ENCODE measurements at places on chromosomes 2 and 18.

- DNase-seq: no peak
These were observed 209.2 kb upstream of the SMAD2 start for GRCh38 chr18:48139431-48140347.

GRCh38 chr18:62590799-62591590, 68.2 kb downstream of the ZCCHC2 start:
- no peak for DNase-seq

DNA sequence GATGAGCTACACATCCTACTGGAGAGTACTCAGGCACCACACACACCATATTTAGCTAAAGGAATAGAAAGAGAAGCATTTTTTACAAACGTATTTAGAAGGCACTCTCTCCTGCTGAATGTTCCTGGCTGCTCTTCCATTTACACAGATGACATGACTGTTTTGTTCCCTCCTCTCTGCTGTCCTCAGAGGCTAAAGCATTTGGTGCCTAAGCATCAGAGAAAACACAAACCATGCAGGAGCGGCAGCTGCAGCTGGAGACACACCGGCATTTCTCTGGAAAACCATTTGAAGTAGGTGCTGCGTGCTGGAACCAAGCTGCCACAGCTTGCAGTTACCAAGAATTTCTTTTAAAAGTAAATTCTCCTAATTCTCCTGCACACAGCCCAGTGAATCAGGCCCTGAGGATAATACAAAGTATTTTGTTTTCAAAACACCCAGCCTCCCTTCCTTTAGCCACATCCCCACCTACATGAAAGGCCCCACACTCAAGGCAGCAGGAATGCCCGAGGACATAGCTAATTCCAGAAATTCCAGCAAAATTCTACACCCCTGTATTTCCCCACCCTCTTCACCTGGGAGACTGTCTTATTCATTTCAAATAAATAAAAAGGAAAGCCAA, 488.9 kb upstream of the SOX11 start:
- DNase-seq: no peak

DNA sequence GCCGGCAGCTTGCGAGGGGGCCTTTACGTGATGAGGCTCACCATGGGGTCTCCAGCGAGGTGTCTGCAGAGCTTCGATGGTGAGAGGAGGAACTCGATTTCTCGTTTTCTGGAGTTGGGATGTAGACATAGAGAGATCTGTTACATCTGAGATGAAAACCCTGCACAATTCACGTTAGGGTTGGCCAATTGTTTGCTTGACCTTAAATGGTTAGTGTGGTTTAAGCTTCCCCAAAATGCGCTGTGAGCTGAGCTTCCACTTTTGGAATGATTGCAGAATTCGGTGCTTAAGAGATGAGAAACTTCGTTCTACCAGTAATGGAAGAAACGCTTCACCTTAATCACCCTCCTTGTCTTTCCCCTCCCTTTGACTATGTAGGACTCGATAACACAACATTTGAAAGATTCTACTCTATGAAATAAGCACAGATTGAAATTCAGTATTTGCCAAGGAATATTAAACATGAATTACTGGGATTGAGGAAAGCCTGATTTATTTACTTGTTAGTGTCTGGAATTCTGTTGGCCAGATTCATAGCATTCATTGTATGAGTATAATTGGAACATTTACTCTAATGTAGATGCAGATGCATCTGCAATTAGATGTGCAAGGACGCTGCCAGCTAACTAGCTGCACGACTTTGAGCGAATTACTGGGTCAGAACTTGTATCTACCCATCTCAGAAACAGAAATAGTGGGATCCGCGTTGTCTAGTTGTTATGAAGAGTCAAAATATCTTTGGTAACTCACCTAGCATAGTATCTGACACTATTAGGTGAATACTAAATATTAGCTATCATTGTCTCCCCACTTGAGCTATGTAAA, 1.6 kb upstream of the KLF7 start:
- no peak for DNase-seq

GRCh38 chr2:133004623-133005022, 334.6 kb upstream of the LYPD1 start:
- no peak for DNase-seq

DNA sequence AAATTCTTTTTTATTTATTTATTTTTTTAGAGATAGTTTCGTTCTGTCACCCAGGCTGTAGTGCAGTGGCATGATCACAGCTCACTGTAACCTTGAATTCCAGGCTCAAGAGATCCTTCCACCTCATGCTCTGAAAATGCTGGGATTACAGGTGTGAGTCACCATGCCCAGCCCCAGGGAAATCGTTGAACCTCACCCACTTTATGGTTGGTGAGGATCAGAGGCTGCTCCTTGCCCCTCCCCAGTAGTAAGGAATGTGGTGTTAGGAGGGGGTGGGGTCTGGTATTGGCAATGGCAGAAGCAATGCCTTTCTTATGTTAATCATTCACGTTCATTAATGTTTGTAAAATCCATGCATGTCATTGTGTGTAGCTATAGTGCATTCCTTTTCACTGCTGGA, 161.9 kb downstream of the SUCLG1 start:
- DNase-seq: no peak

DNA sequence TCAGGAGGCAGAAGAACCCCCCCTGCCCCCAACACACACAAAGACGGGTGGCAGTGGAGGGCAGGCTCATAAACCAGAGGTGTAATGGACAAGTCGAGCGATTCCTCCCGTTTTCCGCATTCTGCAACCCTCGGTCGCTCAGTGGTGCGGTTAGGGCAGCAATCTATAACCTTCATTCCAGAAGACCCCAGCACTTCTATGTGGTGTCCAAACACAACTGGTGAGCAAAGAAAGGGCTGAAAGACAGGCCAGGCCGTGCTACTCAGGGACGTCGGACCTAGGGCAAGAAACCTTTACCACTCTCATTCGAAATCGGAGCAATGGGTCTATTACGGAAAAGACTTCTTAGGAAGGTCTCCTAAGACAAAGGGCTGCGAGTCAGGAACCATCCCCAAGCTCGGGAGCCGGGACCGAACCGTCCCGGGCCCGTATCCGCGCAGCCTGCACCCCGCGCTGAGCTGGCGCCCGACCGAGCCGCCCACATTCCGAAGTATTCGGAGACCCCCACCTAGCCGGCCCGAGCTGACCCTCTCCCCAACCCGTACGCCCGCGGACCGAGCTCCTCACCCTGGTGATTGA, 568 bp downstream of the ARL5A start:
- DNase-seq: no peak

GRCh38 chr2:68727683-68728375, 6.8 kb upstream of the ARHGAP25 start:
- no peak for DNase-seq

DNA sequence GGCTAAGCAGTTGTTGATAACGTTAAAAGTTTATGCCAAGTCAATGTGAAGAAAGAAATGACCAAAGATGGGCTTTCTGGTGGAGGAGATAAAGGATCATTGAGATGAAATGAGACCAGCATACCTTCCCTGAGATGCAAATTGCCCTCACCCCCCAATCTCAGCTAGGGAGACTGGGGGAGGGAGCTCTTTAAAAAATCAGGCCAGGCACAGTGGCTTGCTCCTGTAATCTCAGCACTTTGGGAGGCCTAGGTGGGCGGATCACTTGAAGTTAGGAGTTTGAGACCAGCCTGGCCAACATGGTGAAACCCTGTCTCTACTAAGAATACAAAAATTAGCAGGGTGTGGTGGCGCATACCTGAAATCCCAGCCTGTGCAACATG, 30.9 kb upstream of the KCMF1 start:
- DNase-seq: no peak

DNA sequence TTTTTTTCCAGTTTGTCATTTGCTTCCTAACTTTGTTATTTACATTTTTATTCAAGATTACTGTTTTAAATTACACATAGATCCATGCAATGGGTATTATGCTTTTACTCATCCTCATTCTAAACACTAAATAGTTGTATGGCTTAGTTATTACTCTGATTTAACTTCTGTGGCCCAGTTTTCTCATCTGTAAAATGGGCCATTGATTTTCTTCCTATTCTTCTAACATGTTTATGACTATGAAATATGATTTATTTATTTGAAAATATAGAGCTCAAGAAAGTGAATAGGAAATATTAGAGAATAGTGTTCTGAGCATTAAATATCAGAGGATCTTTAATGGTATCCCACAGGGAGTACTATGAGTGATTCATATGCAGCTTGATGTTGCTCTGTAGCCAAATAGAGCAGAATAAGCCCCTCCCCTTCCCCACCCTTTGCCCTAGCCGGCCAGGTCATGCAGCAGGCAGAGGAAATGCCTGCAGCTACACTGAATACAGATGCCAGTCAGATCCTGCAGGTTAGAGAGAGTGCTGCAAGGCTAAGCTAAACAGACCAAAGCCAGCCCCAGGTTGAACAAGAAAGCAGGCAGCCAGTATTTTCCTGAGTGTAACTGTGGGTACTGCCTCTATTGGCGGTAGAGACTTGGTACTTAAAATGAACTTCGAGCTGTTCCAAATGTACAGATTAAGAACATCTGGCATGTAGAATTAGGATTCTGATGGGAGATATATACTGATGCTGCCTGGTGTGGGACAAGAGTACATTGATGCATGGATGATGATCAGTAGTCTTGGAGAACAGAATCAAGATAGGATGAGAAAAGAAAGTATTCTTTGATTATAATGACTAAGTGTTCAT, 11.7 kb upstream of the ACYP2 start:
- no peak for DNase-seq

DNA sequence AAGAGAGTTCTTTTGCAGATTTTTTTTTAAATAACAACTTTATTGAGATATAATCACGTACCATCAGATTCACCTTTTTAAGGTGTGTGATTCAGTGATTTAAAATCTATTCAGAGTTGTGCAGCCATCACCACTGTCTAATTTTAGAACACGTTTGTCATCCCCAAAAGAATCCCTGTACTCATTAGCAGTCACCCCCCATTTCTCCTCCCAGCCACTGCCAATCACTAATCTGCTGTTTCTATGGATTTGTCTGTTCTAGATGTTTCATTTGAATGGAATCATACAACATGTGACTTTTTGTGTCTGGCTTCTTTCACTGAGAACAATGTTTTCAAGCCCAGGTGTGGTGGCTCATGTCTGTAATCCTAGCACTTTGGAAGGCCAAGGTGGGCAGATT, 55.4 kb upstream of the RAPH1 start:
- no peak for DNase-seq

- DNase-seq: no peak
These were observed 440.9 kb downstream of the ZEB2 start for GRCh38 chr2:144078802-144079724.

GRCh38 chr2:100820523-100821254, 750 bp downstream of the NPAS2 start:
- DNase-seq: no peak

DNA sequence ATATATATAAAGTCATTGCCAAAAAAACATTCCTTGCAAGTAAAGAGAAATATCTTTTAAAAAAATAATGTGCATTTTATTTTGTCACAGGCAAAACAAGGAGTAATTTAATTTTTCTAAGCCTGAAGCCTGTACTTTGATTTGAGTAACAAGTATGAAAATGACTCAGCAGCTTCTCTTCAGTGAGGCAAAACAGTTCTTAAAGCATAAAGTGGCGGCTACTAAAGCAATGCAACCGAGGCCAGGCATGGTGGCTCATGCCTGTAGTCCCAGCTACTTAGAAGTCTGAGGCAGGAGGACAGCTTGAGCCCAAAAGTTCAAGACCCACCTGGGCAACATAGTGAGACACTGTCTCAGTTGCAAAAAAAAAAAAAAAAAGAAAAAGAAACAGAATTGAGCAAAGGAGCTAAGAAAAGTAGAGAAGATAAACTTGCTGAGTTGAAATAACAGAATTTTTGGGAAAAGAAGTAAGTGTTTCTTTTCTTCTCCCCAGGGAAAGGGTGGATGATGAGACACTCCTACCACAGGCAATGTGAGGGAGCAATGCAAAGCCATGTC, 29.6 kb downstream of the DOK1 start:
- DNase-seq: no peak

DNA sequence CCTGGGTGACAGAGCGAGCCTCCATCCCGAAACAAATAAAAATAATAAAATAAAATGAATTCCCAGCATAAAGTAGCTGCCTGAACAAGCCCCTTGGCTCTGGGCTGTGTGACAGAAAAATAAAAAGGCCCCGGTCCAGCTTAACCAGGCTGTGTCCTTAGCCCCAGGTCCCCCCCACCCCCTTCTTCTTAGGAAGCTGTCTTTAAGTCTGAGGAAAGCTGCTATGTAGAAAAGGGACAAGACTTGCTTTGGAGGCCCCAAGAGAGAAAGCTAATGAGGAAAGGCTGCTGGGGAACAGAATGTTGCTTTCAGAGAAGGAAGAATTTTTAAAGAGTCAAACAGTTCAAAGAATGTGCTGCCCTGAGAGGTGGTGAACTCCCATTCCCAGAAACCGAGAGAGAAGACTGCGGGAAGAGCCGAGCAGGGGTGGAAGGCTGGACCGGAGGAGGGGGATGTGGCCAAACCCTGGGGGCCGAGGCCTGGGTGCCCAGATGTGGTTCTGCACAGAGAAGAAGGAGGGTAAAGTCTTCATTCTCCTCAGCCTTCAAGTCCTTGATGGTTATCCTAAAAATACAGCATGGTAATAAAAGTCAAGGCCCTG, 61.9 kb downstream of the CENPO start:
- DNase-seq: no peak

DNA sequence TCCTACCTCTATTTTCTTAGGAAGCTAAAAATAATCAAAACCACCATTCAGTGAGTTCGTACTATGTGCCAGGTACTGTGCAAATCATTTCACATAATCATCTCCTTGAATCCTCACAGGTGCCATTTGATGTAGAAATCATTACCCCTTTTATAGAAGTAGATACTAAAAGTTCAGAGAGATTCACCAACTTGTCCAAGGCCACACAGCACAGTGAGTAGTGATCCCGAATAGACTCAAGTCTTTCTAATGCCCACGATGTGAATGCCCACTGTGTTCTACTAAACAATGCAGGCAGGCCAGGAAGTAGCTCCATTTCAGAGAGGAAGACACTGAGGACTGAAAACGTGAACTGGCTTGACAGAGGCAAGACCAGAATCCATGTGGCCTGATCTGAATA, 68.8 kb downstream of the ANTXR1 start:
- no peak for DNase-seq

DNA sequence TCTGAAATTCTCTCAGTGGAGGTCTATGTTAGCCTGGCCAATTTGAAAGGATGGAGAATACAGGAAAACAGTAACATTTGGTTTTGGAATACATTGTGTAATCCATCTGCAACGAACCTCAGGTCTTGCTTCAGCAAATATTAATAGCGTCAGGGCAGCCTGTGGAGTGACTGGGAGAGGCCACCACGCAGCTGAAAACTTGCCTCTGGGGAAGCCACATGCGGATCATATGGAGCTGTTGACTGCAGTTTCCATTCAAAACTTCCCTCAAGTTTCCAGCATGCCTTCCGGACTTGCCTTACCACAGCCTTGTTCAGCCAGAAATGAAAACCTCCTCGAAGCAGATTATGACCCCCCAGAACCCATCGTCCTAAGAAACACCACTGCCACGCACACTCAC, 25.7 kb downstream of the BCL11A start:
- DNase-seq: no peak

- no peak for DNase-seq
These were observed 1.3 kb upstream of the GPC1 start for GRCh38 chr2:240433973-240434727.

DNA sequence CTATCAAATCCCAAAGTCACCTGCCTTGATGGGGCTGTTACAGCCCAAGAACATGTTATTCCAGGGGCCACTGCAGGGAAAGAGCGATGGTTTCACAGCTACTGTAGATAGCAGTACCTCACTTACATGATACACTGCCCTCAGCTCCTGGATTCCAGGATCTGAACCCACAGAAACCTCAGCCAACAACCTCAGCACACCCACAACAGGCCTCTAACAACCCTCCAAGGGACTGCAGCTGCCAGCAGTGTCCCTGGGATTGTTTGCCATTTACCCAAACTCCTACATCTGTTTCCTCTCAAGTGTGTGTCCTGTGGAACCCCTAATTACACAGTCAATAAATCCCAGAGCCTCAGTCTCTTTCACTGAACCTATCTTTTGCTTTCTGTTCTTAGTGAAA, 28.2 kb downstream of the OSBPL1A start:
- DNase-seq: no peak
